Brain pericyte (primary cell): ENCODE measurements at places on chromosomes 12 and 14.

GRCh38 chr14:76826122-76826521, at the start of gene LRRC74A:
TSS of gene LRRC74A (plus strand) at chr14:76826408. CDS start at chr14:76826698, 290 bp downstream.
- DNase-seq = no peak

DNA sequence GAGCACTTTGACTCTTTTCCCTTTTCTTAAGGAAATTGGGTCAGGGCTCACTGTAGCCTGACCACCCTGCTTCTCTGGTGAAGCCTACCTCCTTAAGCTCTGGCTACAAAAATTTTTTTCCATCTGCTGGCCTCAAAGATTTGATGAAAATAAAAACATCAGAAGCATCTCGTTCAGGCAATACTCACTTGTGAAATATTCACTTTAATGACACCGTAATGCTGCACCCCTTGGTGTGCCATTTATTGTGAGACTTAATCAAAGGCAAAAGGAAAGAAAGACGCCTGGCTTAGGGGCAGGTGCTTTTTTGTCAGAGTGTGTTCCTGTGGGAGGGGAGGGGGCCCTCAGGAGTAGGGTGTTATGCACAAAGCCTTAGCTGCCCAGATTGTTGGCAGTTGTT, 155.0 kb upstream of the TMPO start:
- DNase-seq = no peak

DNA sequence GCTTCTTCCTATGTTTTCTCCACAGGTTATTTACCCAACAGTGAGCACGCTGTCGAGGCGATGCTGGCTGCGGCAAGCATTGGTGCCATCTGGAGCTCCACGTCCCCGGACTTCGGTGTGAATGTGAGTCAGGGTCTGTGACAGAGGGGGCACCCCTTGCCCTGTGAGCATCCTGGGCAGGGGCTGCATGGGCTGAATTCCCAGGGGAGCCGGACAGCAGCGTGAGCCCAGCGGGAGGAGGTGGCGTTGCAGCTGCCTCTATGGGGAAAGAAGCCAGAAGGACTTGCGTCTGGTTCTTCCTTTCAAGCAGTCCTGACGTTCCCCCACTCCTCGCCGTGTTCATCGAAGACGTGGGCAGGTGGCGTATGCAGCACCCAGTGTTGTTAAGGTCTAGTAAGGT, 26.2 kb downstream of the AACS start:
- no peak for DNase-seq

GRCh38 chr14:34059925-34060650, 109.2 kb upstream of the EGLN3 start:
- DNase-seq = no peak

DNA sequence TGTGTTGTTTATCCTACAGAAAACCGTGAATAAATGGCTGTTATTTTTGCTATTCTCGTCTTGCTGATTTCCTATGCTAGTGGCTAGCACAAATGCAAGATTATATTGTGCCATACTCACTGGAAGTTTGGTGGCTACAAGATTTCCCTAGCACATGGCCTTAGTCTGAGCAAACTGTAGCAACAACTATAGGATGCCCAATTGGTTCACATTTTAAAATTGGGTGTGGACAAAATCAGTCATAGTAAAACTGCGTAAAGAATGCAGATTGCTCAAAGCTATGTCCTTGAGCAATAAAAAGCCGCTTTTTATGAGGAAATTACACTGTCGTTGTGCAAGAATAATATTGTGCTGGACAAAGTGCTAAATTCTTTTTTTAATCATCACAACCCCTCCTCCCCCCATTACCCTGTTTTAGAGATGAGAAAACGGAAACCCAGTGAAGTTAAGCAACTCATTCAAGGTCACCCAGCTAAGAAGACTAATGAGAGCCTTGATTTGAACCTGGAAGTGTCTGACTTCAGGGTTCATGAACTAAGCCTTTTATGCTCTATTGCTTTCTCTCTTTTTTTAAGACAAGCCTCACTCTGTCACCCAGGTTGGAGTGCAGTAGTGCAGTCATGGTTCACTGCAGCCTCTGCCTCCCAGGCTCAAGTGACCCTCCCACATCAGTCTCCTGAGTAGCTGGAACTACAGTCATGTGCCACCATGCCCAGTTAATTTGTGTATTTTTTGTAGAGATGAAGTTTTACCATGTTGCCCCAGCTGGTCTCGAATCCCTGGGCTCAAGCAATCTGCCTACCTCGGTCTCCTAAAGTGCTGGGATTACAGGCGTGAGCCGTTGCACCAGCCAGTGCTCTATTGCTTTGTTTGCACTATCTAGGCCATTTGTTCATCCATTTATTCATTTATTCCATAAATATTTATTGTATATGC, 73.6 kb downstream of the SRGAP1 start:
- DNase-seq = no peak

DNA sequence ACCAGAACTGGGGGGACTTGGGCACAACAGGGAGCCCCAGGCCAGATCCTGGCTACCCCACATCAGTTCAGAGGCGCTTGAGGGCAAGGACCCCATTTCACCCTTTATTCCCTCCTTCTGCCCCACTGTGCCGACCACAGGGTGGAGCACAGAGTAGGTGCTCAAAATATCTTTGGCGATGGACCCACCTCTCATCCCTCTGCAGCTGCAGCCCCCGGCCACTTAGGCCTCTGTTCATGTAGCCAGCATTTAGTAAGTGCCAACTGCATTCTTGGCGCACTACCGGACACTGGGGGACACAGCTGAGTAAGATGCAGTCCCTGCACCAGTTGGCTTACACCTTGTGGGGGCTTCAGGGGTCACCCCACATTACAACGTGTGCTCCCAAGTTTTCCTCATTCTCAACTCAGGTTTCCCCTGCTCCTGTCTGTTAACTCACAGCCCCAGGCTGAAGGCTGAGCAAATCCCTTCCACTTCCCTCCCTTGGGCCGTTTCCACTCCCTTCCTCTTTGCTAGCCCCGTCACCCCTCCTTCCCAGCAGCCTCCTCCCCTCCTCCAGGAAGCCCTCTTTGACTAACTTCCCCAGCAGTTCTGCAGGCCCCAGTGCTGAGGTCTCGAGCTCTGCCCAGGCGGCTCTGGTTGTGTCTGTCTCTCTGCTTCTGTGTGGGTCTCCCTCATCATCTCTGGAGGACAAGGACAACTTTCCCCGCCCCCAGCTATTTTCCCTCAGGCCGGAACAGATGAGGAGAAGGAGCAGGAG, 26.5 kb downstream of the KRT80 start:
- no peak for DNase-seq

DNA sequence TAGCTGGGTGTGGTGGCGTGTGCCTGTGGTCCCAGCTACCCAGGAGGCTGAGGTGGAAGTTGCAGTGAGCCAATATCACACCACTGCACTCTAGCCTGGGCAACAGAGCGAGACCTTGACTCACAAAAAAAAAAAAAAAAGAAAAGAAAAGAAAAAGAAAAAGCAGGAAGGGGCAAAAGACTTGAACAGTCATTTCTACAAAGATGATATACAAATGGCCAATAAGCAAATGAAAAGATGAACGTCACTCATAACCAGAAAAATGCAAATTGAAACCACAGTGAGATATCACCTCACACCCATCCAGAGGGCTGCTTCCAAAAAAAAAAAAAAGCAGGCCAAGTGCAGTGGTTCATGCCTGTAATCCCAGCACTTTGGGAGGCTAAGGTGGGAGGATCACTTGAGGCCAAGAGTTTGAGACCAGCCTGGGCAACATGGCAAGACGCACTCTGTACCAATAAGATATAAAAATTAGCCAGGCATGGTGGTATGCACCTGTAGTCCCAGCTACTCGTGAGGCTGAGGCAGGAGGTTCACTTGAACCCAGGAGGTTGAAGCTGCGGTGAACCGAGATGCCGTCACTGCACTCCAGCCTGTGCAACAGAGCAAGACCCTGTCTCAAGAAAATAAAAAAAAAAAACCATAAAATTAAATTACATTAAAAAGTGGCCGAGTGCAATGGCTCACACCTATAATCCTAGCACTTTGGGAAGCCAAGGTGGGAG, 20.5 kb downstream of the UBC start:
- DNase-seq = no peak

DNA sequence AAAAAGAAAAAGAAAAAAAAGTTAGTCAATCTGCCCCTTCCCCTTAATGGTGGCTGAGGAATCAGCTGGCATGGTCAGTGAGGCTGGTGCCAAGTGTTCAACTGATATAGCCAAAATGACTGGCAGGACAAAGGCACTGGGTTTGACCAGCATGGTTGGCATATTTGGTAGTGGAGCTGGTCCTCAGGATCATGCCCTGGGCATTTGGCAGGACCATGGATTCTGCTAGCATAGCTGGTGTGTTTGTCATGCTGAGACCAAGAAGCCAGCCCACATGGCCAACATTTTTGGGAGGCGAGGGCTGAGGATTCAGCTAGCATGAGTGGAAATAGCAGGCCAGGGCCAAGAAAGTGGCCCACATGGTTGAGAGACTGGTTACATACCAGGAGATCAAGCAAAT, 136.5 kb downstream of the FBXL14 start:
- DNase-seq = no peak

DNA sequence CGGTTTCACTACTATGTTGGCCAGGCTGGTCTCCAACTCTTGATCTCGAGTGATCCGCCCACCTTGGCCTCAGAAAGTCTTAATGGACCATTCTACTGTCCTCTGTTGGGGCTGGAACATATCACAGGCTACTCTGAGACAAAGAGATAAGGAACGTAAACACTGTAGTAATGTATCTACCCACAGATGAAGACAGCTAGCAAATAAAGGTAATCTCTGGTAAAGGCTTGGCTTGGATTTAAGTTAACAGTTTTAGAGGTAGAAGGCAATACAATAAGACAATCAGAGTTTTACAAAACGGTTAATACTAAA, 44.6 kb upstream of the ISM2 start:
- DNase-seq = no peak

GRCh38 chr12:102960766-102961465, 3.4 kb downstream of the ASCL1 start:
- DNase-seq = no peak

DNA sequence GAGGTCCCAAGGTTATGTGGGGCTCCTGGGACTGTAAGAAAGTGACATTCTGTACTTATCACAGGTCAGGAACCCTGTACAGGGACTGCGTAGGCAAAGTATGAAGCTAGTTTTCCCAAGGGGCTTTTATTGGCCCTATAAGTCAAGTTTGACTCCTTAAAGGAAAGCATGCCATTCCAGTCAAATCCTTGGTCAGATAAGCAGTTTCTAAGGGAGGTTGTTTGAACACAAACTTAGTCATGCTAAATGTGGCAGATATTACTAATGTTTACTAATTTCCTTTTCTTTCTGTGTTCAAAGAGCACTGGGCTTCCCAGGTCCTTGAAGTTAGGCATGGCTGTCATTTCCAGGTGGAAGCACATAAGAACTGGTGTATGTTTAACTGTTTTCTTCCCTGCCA, 472.4 kb downstream of the ATP23 start:
- no peak for DNase-seq

GRCh38 chr12:126617312-126617711, 1552.1 kb downstream of the AACS start:
- DNase-seq = no peak

GRCh38 chr14:91315844-91316267, 71.4 kb upstream of the GPR68 start:
- DNase-seq = no peak

- DNase-seq = no peak
These were observed 192.2 kb downstream of the TMTC3 start for GRCh38 chr12:88334271-88334670.

DNA sequence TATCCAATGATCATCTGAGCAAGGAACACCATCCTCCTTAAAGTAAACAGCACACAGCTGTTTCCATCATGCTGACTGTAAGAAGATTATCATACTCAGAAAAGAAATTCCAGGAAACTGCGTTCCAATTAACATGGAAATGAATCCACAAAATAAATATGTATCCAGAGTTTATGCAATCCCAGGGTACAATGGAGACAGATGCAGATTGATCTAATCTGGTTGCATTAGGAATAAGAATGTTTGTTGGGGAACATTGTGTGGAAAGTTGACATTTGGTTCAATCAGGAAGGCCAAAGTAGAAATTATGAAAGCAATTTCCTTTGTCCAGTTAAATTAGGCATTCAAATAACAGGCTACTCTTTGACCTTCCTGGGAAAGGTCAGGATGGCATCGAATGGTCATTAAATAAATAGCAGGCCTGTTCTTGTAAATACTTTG, 236.9 kb upstream of the AMIGO2 start:
- DNase-seq = no peak

DNA sequence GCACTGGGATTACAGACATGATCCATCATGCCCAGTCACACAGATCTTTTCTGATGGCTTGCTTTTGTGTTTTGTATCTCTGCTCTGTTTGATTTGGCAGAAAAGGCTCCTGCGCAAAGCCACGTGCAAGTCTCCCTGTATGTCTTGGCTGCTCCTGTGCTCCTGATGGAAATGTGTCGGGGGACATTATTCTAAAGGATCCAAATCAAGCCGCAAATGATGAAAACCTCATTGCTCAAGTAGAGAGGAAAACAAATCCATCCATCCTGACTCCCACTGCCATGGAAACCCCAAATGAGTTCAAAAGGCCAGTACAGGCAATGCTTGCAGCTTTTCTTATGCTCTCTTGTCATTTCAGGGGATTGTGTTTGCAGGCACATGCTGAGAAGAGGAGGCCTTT, 93.8 kb downstream of the NDUFA12 start:
- no peak for DNase-seq

GRCh38 chr12:16531621-16532020, 74.3 kb downstream of the LMO3 start:
- no peak for DNase-seq

GRCh38 chr14:62501021-62501750, 544.1 kb downstream of the KCNH5 start:
- DNase-seq = no peak

DNA sequence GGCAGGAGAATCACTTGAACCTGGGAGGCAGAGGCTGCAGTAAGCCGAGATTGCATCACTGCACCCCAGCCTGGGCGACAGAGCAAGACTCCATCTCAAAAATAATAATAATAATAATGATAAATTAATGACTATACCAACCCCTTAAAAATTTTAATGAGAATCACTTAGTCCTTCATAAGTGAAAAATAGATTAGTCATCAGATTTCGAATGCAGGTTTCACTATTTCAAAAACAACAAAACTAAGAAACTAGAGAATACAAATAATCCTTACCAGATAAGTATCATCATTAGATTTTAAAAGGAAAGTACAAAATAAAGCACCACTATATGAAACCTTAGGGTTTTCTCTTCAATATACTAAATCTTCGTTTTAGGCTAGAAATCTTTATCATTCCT, 62.3 kb downstream of the CEP83 start:
- no peak for DNase-seq

GRCh38 chr14:70646705-70647104, 5.0 kb downstream of the TTC9 start:
- DNase-seq = no peak
